ENCODE measurements at places on chromosomes 4 and X. TPM values are rescaled to one million over a fixed set of nuclear protein-coding genes. Genes with fewer than 3 reads are reported as not detected.

GRCh38 chrX:8864161-8864560, 63.0 kb upstream of the FAM9A start:
- no peak for DNase-seq

Gene PABPC4L
- 1.1 TPM for total RNA-seq

Gene XPNPEP2
- not detected for total RNA-seq

Gene ATP1B4
- not detected for total RNA-seq

DNA sequence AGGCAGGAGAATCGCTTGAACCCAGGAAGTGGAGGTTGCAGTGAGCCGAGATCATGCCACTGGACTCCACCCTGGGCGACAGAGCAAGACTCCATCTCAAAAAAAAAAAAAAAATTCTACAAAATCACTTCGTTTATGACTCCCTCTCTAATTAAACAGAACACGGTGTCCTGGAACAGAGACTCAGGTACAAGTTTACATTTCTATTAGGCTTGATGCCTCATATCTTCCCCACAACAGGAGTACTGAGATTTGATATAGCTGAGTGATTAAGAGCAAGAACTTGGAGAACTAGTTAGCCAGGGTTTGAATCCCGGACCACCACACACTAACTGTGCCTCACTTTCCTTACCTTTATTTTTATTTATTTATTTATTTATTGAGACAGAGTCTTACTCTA, 42.2 kb upstream of the KLF3 start:
- no peak for DNase-seq

Gene MAGEB16
- total RNA-seq = not detected

DNA sequence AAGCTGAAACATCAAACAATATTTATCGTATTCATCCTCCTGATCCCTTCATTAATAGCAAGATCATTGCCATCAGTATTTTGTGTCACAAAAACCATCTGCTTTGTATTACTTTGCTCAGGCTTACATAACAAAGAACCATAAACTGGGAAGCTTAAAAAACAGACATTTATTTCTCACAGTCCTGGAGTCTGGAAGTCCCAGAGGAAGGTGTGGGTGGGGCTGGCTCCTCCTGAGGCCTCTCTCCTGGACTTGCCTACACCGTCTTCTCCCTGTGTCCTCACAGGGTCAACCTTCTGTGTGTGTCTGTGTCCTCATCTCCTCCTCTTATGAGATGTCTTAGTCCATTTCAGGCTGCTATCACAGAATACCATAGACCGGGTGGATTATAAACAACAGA, 61.3 kb upstream of the MXRA5 start:
- no peak for DNase-seq

Gene PGRMC1
- 107 TPM for total RNA-seq

Gene TEX13B
- total RNA-seq = not detected

DNA sequence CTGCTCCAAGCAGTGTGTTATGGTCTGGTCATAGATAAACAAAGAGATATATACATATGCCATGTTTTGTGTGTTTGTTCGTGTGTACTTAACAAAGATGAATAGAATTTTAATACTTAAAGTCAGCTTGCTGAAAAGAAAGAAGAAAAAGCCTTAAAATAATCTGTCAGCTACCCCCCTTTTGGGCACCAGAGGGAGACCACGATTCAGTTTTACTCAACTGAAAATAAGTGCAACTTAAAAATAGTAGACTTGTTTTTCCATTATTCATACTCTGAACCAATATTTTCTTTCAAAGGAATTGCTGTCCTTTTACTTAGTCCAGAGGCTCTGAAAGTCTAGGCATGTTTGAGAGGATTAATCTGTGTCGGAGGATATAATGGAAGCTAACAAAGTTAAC, 181.7 kb upstream of the AGTR2 start:
- no peak for DNase-seq

GRCh38 chr4:48546336-48546735, 56.3 kb downstream of the ZAR1 start:
- no peak for DNase-seq

DNA sequence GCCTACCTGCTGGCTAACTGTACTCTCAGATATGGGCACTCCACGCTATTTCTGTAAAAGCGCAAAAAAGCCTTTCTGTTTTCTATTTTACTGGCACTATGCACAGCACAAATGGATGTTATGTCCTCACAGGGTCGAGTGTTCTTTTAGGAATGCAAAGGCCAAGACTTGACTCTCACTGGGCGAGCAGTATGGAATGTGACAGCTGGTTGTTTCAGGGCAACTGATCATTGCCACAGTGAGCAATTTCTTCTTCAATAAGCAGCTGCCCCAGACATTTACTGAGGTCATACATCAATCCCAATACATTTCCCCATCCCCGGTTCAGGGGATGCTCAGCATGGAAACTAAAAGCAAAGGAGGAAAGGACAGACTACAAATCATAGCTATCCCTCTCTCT, 58.2 kb downstream of the PDE5A start:
- DNase-seq = no peak

GRCh38 chr4:4625488-4625887, 83.6 kb upstream of the STX18 start:
- no peak for DNase-seq

GRCh38 chr4:47084111-47084510, 52.7 kb downstream of the GABRB1 start:
- no peak for DNase-seq

Gene CACNA1F
- not detected for total RNA-seq

- no peak for DNase-seq
These were observed 40.5 kb upstream of the BMP2K start for GRCh38 chr4:78735697-78736096.

DNA sequence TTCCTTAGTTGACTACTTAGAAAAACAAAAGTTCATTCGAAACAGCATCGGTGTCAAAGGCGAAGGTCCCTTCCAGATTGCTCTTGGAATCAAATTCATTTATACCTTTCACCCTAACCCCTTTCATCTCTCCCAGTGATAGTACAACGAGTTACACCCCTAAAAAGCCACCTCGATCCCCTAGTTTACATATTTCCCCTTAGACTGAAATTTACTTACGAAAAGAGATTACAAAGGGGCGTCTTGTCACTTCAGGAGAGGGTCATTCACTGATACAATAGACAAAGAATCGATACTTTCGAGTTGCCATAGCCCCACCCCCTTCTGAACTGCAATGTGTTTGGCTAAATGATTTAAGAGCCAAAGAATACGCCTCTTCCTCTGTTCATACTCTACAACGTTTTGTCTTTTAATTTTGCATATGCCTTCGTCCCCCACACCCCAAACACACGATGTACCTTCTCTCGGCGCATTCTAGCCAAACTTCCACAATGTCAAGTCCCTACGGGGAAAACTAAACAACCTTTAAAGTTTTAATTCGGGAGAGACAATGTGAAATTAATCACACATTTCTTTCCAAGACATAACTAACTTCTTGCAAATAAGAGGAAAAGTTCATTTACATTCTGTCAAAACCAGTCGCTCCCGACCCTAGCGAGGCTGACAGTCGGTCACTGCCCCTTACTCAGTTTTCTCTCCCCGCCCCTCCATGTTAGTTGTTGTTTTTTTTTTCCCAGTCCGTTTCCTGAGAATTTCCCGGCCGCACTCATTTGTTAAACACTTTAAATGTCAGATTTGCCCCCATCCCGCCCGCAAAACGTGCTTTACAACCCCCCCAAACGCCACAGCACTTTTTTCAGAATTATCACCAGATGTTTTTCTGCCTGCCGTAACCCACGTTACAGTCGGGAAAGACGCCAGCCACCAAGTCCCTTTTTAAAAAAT, 88.6 kb downstream of the HPRT1 start:
- DNase-seq = no peak

DNA sequence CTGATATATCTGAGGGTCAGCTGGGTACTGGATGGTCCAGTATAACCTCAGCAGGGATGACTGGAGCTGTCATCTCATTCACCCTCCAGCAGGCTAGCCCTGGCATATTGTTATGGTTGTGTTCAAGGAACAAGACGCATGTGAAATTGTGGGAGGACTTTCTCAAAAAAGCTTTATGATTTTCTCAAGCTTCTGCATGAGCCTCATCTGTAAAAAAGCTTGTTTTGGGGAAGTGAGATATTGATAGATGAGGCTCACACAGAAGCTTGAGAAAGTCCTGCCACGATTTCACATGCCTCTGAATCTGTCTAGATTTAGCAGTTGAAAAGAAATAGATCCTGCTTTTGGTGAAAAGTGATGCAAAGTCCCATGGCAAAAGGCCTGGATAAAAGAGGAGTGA, 93.4 kb downstream of the SPCS3 start:
- no peak for DNase-seq

DNA sequence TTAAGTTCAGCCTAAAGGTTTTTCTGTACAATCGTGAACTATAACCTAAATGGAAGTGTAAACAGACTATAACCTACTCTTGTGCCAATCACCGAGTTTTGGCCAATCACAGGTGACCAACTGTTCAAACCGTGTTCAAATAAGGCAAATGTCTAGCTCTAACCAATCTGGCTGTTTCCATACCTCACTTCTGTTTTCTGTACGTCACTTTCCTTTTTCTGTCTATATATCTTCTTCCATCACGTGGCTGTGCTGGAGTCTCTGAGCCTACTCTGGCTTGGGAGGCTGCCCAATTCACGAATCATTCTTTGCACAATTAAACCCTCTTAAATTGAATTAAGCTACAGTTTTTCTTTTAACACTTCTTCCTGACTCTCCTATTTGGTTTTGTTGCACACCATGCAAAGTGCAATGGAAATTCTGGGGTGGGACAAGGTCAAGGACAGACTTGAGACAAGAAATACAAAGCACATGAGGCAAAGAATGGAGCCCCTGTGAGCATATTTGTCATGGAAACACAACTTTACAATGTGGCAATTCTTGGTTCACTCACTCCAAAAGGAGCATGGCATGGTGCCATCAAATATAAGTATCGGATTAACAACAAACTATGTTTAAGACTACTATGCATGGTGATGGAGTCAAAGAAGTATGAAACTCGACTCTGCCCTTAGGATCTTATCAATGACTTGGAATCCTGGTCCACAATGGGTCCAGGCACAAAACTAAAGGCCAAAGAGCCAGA, 115.7 kb upstream of the FAM9B start:
- no peak for DNase-seq

Gene GRIA3
- 0.96 TPM for total RNA-seq

DNA sequence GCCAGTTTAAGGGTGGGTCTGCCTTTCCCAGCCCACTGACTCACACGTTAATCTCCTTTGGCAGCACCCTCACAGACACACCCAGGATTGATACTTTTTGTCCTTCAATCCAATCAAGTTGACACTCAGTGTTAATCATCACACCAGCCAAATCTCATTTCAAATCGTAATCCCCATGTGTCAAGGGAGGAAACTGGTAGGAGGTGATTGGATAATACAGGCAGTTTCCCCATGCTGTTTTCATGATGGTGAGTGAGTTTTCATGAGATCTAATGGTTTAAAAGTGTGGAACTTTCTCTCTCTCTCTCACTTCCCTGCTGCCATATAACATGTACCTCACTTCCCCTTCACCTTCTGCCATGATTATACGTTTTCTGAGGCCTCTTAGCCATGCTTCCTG, 647.2 kb upstream of the FRG1 start:
- DNase-seq = no peak

- DNase-seq = no peak
These were observed 626.3 kb upstream of the INTU start for GRCh38 chr4:127006446-127006877.

DNA sequence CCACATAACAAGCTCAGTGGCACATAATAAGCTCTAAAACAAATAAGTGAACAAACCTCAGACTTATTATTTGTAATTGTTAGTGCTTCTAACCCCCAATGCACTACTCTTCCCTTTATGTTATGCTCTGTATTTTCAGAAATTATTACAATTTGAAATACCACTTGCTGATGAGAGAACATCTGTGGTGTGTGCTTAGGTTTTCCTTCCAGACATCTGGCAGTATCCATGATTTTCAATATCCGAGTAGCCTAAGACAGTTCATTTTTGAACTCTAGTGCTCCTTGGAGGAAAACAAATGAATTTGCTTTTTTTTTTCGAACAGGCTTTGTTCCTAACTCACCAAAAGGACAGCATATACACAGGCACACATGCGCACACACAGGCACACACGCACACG, 278.7 kb upstream of the CLNK start:
- DNase-seq = no peak

Gene IQCM
- total RNA-seq = not detected

GRCh38 chr4:186832906-186833305, 109.2 kb upstream of the FAT1 start:
- no peak for DNase-seq

DNA sequence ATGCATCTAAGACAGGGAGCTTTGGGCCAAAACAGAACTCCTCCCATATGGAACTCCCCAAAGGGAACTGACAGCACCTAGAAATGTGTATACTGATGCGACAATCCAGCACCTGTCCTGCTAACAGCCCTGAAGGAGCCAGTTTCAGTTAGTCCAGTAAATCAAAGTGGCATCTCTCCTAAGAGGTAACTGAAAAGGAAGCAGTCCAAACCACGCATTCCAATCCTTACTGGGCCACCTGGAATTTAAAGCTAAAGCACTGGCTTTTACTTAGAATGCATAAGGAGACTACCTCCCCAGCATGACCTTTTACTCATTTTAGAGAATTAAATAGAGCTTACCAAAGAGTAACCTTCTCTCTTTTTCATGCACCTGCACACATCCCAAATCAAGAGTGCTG, 586.8 kb upstream of the PITX2 start:
- DNase-seq = no peak

GRCh38 chr4:109801895-109802319, at the start of gene CFI:
Gene CFI, minus strand, starts transcription at chr4:109801999. Its CDS starts 28 bp downstream, at chr4:109801971.
- no peak for DNase-seq

- DNase-seq = no peak
These were observed 102.9 kb downstream of the LIMCH1 start for GRCh38 chr4:41640906-41641305.

DNA sequence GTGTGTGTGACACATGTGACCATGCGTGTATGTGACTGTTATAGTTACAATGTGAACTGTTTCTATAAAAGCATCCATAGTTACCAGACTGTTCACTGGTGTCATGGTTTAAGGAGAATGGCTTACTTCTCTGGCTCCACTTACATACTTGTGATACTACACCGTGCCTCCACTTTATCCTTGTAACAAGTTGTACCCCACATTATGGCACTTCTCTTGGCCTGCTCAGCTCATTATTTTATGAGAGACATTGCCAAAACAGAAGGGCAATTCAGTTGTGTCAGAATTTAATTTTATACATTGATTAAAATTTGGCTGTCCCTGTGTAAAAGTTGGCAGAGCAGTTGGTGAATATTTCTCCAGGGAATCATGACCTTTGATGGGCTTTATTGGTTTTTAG, 62.4 kb upstream of the TBC1D14 start:
- no peak for DNase-seq

- no peak for DNase-seq
These were observed 84.8 kb downstream of the RTL3 start for GRCh38 chrX:78574306-78574705.

- DNase-seq = no peak
These were observed 280.7 kb downstream of the BCOR start for GRCh38 chrX:39816871-39817731.

DNA sequence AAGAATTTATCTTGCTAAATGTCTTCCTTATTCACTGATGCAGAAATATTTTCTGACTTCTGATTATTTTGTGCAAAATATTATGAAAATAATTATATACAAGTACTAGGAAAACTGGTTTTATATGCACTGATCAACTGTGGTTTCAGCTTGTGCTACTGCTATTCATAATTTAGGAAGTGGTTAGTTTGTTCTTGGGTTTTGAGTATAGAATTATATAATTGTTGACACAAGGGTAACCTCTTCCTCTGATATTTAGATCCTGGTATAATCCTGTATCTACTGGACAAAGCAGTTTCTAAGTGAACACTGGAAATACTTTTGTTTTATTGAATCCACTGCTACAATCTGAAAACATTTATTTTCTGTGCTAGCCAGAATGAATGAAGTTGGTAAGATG, 182.8 kb downstream of the PDGFC start:
- DNase-seq = no peak

- DNase-seq = no peak
These were observed 54.8 kb upstream of the SRD5A3 start for GRCh38 chr4:55291227-55291640.
